ENCODE measurements at places on chromosomes 7 and 10. TPM values are rescaled to one million over a fixed set of nuclear protein-coding genes. Genes with fewer than 3 reads are reported as not detected.

- H3K4me3 ChIP-seq = no peak overlapping the region
- no peak for DNase-seq
- peaks cover 1% of the 10 kb centered on the region for H3K27me3 ChIP-seq
- H3K4me1 ChIP-seq = no peaks in the 10 kb centered on the region
- H3K36me3 ChIP-seq = no peaks in the 10 kb centered on the region
- no peak overlapping the region for H3K27ac ChIP-seq
Observed at GRCh38 chr10:35911233-35911632, 269.1 kb upstream of the FZD8 start.

GRCh38 chr7:50415844-50416364 is 34.2 kb downstream of the FIGNL1 start:
- peaks cover 33% of the 10 kb centered on the region for H3K4me1 ChIP-seq
- no peak for DNase-seq
- no peaks in the 10 kb centered on the region for H3K27me3 ChIP-seq
- H3K27ac ChIP-seq = peak overlapping the region; percentile 83
- no peak overlapping the region for H3K4me3 ChIP-seq
- H3K36me3 ChIP-seq = no peaks in the 10 kb centered on the region

- H3K4me1 ChIP-seq = no peaks in the 10 kb centered on the region
- H3K27ac ChIP-seq = no peak overlapping the region
- no peak for DNase-seq
- no peaks in the 10 kb centered on the region for H3K27me3 ChIP-seq
Observed at GRCh38 chr10:79191951-79192676, 123.3 kb downstream of the ZMIZ1 start.

Gene IFIT1B
- total RNA-seq = not detected

DNA sequence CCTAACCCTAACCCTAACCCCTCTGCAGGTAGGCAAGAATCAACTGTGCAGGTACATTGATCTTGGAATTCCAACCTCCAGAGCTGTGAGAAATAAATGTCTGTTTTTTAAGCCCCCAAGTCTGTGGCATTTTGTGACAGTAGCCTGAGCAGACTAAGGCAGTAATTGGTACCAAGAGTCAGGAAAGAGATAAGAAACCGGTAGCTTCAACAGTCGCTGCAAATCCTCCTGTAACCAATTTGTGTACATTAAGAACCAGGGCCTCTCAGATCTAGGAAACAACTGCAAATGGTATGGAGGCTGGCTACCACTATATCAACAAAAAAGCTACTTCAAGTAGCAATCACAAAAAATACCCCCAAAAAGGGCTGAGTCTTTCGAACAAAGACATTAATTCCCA is 67.3 kb downstream of the DOCK4 start:
- peaks cover 2% of the 10 kb centered on the region for H3K4me1 ChIP-seq
- DNase-seq = no peak
- H3K27me3 ChIP-seq = no peaks in the 10 kb centered on the region
- no peak overlapping the region for H3K27ac ChIP-seq

Gene SPDYE3
- not detected for total RNA-seq

- DNase-seq = no peak
- no peak overlapping the region for H3K27ac ChIP-seq
- H3K4me1 ChIP-seq = peaks cover 2% of the 10 kb centered on the region
- no peak overlapping the region for H3K4me3 ChIP-seq
- H3K36me3 ChIP-seq = no peaks in the 10 kb centered on the region
- H3K27me3 ChIP-seq = peaks cover 19% of the 10 kb centered on the region
Observed at GRCh38 chr10:14486777-14487487, 156.2 kb upstream of the FRMD4A start.

GRCh38 chr10:101489355-101489754 is 98.7 kb downstream of the POLL start:
- no peak overlapping the region for H3K27ac ChIP-seq
- no peaks in the 10 kb centered on the region for H3K27me3 ChIP-seq

DNA sequence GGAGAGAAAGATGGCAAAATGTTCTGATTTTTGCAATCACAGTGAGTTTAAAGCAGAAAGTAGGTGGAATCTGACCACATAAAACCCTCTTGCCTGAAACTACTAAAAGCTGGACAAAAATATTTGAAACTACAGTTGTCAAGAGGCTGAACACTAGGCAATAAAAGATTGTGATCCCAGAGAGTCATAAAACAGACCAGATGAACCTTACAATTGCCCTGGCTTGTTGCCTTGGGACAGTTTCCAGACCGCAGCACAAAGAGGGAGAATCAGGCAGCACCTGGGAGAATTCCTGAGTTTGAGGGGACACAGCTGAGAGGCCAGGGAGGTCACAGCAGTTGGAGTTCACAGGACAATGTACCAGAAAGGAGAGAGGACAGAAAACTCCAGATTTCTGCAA is 107.3 kb upstream of the NANOS1 start:
- H3K27ac ChIP-seq = no peak overlapping the region
- DNase-seq = no peak
- H3K27me3 ChIP-seq = peaks cover 12% of the 10 kb centered on the region

Gene FAM24B
- total RNA-seq = 7.0 TPM

Data from activated CD4-positive, alpha-beta T cell treated with anti-CD3 and anti-CD28 coated beads for 36 hours (primary cell).